ENCODE measurements at places on chromosomes 2 and 18.

GRCh38 chr2:111157071-111157661 lies 36.5 kb downstream of the BCL2L11 start:
- DNase-seq: no peak

DNA sequence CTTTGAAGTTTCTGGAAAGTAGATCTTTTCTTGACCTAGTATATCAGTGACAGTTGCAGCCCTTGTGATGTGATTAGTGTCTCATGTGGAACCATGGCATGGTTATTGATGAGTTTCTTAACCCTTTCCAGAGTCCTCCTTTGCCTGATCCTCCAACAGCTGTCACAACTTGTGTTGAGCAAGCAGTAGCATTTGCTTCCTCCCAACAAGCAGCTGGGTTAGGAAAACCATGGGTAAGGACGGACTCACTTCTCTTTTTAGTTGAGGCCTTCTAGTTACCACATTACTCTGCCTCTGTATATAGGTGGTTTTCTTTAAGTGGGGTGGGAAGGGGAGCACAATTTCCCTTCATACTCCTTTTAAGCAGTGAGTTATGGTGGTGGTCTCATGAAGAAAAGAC lies 96.3 kb downstream of the XRCC5 start:
- DNase-seq: no peak

DNA sequence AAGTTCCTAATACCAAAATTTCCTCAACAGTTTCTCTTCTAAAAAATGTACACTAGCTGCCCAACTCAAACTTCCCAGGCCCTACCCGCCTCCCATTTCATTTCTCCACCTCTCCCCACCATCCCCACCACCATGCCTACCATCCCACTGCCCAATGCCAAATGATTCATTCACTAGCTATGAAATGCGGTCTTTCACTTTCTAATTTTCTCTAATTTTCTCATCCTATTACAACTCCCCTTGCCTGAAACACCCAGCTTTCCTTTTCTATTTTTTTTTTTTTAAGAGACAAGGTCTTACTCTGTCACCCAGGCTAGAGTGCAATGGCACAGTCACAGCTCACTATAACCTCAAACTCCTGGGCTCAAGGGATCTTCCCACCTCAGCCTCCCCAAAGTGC lies 38.4 kb downstream of the KIDINS220 start:
- DNase-seq: no peak

GRCh38 chr2:148674063-148675020 lies 29.8 kb downstream of the EPC2 start:
- DNase-seq: peak; percentile 15

- no peak for DNase-seq
Measured at GRCh38 chr2:109110170-109110569, 18.8 kb upstream of the SH3RF3 start.

GRCh38 chr2:203567691-203568090 lies 32.6 kb upstream of the RAPH1 start:
- no peak for DNase-seq

DNA sequence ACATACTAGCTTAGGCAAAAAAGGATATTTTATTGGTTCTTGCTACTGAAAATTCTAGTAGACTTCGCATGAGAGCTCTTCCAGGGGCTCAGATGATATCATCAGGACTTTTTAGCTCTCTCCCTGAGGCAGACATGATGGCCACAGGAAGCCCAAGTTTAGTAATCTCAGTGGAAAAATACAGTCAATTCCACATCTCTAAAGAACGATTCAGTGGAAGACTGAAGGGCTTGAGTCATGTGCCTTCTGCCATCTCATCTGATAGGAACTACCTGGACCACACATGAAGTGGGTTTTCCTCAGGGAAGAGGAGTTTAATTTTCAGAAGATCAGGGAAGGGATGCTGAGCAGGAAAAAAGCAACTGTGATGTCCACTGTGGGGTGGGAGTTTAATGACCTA lies 117.3 kb downstream of the TTC27 start:
- no peak for DNase-seq

- DNase-seq: no peak
Measured at GRCh38 chr2:98893911-98894321, 42.1 kb downstream of the CRACDL start.

- no peak for DNase-seq
Measured at GRCh38 chr18:43744960-43745745, 467.9 kb upstream of the SYT4 start.

DNA sequence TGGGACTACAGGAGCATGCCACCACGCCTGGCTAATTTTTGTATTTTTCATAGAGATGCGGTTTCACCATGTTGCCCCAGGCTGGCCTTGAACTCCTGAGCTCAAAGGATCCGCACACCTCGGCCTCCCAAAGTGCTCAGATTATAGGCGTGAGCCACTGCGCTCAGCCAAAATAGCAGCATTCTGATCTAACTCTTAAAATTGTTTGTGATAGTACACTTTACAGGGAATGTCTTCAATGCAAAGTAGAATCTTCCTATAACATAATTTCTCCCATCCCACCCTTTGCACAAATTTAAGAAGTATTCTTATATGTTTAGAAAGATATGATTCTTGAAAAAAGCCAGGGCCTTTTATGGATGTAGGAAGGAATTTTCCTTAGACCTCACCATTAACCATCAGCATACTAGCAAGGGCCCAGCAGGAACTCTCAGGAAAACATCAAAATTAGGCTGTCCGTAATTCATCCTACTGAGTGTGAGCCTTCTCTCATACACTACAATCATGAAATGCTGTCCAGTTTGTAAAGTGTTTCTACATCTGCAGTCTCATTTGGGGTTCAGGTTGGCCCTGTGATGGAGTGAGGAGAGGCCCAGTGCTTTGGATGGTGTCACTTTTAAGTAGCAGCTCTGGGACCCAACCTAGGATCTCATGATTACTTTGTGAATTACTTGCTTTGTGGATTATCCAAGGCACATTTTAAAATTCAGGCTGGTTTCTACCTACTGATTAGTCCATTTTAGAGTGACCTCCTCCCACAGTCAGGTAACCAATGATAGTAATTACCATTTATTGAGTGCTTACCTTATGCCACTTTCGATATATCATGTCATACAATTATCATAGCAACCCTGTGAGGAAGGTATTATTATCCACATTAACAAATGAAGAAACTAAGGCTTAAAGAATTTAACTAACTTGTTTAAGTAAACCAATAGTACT lies 37.5 kb upstream of the DLX1 start:
- DNase-seq: no peak

DNA sequence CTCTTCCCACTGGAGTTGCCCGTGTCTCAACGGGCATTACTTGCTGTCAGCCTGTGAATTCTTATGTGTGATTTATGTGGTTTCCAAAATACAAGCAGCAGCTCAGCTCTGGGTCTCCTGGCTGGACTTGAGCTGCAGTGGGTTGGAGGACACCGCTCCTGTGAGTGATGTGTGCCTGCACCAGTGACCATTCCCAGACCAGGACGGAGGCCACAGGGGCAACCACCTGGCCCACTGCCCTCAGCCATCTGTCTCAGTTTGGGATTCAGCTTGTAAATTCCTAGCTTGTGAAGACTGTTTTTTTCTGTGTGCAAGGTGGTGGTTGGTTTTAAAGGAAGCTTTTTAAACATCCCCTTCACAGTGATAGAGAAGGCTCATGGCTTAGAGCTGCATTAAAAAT lies 261.0 kb downstream of the BCL2 start:
- no peak for DNase-seq

DNA sequence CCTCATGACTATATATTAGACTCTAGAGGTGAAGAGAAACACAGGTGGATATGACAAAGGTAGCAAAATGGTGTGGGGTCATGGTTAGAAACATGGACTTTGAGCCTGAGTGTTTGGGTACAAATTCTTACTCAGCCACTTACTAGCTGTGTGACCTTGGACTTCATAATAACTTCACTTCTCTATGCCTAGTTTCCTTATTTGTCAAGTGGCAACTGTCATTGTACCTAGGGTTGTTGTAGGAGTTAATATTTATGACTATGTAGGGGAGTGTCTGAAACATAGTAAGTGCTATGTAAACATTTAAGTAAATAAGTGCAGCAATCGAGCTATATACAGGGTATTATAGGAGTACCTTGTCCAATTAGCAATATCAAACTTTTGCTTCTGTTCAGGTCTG lies 49.7 kb upstream of the RAPH1 start:
- no peak for DNase-seq

- DNase-seq: no peak
Measured at GRCh38 chr18:9578306-9578705, 36.1 kb downstream of the PPP4R1 start.

DNA sequence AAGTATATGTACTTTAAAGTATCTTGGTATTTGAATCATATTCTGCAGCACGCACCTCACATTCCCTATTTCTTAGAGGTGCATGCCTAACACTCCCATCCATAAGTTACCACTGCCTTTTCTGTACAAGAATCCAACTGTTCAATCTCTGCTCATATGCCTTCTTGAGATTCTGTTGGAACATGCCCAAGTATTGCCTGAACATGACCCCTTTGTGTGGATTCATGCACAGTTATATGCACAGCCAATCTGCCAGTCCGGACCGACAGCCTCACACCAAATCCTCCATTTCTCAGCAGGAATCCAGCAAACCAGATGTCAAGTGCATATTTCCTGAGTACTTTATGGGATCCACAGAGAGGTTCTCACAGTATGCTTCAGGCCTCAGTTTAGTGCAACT lies 222.0 kb downstream of the TMEM182 start:
- no peak for DNase-seq

DNA sequence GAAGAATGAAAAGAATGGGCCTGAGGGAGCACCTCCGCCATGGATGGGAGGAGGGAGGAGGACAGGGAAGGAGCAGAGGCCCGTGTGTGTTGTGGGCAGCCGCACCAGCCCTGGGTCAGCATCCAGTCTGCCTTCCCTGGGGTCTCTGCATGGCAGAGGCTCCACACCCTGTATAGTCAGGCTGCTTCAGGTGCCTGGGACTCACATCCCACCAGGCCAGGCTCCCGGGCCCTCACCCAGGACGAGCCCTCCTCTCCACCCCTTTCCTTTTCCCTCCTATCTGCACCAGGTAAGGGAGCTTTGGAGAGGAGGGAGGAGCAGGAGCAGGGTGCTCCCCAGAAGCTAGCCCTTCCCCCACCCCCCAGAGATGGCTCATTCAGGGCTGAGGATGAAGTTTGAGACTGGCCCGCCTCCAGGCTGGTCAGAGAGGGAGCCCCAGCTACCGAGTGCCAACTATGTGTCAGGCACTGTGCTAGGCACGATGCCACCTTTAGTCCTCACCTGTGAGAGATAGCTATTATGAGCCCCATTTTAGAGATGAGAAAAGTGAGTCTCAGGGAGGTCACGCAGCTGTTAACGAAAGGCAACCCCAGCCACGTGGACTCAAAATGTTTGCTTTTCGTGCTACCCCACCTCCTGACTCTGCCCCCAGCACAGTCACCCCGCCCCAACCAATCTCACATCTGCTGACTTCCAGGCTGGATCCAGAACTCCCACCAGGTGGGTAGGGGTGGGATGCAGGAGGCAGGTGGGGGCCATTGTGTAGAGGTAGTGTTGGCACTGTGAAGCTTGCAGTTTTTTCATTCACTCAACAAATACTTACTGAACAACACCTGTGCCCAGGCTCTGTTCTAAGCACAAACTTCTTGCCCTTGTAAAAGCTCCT lies 242.1 kb downstream of the DYSF start:
- DNase-seq: no peak

- peak; percentile 92 for DNase-seq
Measured at GRCh38 chr2:163348857-163349380, 386.9 kb downstream of the FIGN start.

- no peak for DNase-seq
Measured at GRCh38 chr2:135851858-135852257, 14.9 kb upstream of the LCT start.

All from Caki2 (cell line).